Immature natural killer cell (primary cell): ENCODE measurements at places on chromosomes 2 and 18. TPM values are rescaled to one million over a fixed set of nuclear protein-coding genes. Genes with fewer than 3 reads are reported as not detected.

DNA sequence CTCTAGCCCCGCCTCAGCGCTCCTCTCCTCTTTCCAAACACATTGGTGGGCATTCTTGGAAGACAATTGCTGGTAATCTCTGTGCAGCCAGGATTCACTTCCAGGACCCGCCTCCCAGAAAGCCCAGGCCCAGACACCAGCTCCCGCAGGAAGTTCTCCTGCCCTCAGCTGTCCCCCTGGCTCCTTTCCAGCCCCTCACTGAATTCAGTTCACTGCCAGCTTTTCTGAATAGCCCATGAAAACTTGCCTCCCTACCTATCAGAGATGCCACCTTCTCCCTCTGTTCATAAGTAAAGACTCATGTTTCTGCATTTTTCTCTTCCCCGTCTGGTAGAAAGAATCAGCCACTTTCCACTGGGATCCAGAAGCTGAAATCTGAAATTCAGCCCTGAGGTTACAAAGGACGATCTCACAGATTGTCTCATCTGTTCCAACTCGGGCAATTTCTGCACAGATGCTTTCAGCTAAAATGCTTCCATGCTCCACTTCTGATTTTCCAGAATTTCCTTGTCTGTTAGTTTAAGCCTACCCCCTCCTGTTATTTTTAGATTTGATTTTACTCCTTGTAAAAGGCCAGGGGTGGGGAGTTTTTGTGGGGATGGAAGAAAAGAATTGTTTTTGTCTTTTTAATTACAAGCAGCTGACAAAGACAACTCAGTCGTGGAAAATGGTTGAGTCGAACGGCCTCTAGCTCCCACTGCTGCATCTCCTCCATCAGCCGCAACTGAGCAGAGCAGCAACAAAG, 98.1 kb downstream of the SP3 start:
- no peak for DNase-seq

- DNase-seq: no peak
Measured at GRCh38 chr2:82939211-82939610, 1519.9 kb downstream of the SUCLG1 start.

DNA sequence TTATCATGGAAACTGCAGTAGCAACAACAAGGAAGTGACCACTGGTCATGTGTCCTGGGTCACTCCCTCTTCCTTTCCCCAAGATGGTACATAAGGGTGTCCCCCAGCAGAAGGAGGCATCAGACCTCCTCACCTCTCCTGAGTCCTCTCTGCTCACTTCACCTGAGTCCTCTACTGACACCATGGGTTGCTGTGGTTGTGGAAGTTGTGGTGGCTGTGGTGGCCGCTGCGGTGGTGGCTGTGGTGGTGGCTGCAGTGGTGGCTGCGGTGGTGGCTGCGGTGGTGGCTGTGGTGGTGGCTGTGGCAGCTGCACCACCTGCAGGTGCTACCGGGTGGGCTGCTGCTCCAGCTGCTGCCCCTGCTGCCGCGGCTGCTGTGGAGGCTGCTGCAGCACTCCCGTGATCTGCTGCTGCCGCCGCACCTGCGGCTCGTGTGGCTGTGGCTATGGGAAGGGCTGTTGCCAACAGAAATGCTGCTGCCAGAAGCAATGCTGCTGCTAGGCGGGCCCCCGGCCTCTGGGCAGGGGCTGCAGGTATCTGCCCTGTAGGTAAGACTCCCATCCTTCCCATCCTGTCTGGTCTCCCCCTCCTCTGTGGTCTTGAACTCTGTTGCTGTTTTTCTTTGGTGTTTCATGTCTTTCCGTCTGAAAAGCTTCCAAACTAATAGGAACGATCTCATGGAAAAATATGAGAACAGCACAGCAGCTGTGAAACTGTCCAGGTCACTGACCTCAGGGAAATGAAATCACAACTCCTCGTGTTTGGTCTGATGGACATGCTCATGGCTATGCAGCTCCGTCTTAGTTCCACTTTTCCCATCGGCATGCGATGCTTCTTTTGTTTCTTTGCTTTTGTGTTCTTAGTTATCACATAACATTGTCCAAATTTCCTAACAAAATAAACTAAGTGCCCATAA, at the start of gene SCYGR4:
SCYGR4 (plus strand) TSS at position 183 of the 915 bp plus-strand sequence; CDS start at position 183, 0 bp downstream.
- DNase-seq: no peak

XDH gene
- not detected for polyA plus RNA-seq

GPC1 gene
- polyA plus RNA-seq: not detected

CIB4 gene
- not detected for polyA plus RNA-seq

GRCh38 chr2:20322527-20323300, 27.9 kb downstream of the PUM2 start:
- no peak for DNase-seq

GRCh38 chr2:158599609-158600008, 142.9 kb downstream of the PKP4 start:
- no peak for DNase-seq

ARL5A gene
- 55.4 TPM for polyA plus RNA-seq

REV1 gene
- 14.5 TPM for polyA plus RNA-seq

RNF138 gene
- polyA plus RNA-seq: 42.8 TPM

CRYBA2 gene
- not detected for polyA plus RNA-seq

EVX2 gene
- not detected for polyA plus RNA-seq

GRCh38 chr18:60099709-60100108, 199.9 kb downstream of the PMAIP1 start:
- DNase-seq: no peak

UGT1A1 gene
- polyA plus RNA-seq: not detected

DNA sequence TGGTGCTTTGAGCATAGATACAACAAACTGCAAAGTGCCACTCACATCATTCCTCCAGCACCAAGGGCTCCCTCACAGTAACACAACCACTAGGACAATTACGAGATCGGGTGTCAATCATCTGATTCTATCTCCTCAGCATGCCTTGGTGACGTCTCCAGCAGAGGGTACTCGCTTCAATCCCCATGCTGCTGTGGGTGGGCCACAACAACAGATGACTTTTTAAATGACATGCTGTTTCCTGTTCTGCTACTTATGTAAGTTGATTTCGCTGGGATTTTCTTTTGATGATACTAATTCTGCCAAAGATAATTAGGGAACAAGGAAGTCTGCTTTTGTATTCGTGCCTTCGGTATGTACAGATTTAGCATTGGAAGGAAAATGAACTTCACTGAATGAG, 1113.0 kb downstream of the BCL11A start:
- no peak for DNase-seq

DNA sequence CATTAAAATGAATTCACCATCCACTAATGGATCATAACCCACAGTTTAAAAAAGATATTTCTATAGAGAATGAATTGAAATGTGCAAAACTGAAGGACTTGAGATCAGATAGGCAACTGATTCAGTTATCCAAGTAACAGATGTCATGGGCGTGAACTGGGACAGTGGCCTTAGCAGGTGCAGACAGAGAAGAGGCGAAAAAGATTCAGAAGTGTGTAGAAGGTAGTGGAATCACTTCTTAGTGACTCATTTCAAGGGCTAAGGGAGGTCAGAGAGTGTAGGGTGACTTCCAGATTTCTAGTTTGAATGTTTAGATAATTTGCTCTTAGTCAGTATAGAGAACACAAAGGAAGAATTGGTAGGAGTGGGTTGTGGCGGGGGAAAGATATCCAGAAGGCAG, 79.7 kb downstream of the EHBP1 start:
- no peak for DNase-seq

DNA sequence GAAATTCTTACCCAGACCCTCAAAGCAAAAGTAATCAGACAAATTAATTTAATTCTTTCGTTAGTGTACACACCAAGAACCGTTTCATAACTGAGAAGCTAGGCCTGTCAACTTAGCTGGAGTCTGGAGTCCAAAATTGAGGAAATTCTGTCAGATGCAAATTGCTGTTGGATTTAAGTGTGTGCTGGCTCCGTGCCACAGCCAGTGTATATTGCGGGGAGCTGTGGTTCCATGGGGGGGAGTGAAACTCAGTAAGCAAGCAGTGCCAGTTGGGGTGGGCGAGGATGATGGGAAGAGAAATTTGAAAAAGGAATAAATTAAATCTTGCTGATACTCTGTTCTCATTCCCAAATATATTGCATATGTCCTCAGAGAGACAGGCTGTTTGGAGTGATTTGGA, 4.0 kb downstream of the ARPC2 start:
- no peak for DNase-seq

NGEF gene
- polyA plus RNA-seq: not detected

DNA sequence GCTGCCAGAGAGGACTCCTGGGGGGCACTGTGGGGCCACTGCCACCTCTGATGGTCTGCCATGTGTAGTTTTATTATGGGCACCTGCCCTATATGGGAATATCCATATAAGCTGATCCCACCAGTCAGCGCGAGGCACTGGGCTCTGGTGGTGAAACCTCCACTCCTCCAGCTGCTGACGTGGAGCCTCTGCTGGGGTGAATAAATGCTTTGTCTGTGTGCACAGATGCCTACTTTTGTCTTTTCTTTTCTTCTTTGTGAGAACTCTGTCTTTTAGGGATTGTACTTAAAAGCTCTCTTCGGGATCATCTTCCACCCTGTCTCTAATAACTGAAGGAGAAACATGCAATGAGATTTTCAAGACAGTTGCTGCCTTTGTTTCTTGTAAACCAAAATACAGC, 68.9 kb upstream of the NCK2 start:
- DNase-seq: no peak

HMSD gene
- not detected for polyA plus RNA-seq

MAPK4 gene
- polyA plus RNA-seq: not detected

KIF1A gene
- not detected for polyA plus RNA-seq

DNA sequence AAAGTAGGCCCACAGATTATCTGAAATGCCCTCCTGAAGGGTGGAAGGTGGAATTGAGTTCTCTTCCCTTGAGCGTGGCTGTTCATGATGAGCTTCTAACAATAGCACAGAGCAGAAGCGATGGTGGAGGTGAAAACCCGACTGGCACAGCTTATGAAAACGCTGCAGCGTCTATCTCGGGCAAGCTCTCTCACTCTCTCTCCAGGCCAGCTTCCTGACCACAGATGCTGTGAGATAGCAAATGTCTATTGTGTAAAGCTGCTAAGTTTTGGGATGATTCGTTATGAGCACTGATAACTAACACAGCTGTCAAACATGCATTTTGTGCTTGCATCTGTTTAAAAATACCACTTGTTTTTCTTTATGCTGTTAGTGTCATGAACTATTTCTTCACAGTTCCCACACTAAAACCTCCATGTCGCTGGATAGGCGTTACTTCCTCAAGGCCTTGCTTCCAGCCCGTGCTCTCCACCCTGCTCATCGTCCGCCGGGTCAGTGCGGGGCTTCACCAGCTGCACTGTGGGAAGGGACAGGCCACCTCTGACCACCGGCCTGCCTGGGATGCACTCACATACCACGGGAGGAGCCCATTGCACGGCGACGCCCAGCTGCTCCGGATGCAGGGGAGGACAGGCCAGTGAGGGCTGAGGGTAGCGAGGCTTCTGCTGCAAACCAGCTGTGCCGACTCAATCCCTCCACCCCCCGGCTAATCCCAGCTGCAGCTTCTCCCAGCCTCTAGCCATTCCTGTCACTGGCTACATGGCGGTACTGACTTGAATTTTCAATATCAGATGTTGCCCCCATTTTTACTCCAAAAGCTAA, 60.0 kb upstream of the OTOS start:
- peak; percentile 52 for DNase-seq
